ENCODE measurements at places on chromosomes 2 and 18. TPM values are rescaled to one million over a fixed set of nuclear protein-coding genes. Genes with fewer than 3 reads are reported as not detected.

GRCh38 chr2:214358506-214358905, 52.3 kb upstream of the VWC2L start:
- no peak overlapping the region for H3K27ac ChIP-seq
- no peaks in the 10 kb centered on the region for H3K4me1 ChIP-seq
- H3K4me3 ChIP-seq, result no peak overlapping the region
- no peaks in the 10 kb centered on the region for H3K27me3 ChIP-seq
- no peaks in the 10 kb centered on the region for H3K36me3 ChIP-seq
- DNase-seq, result no peak

DNA sequence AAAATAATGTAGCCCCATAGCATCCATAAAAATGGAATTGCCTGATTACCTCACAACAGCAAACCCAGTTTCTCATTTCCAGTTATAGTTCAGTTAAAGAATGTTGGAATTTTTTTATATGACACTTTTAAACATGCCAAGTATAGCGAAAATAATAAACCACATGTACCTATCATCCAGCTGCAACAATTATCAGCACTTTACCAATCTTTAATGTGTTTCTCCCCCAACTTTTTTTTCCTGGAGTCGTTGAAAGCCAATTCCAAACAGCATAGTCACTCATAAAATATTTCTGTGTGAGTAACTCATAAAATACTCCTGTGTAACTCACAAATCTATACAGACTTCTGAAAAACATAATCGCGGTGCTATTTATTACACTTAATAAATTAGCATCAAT, 38.1 kb downstream of the SMAD4 start:
- H3K27me3 ChIP-seq, result no peaks in the 10 kb centered on the region
- H3K4me1 ChIP-seq, result no peaks in the 10 kb centered on the region
- no peak overlapping the region for H3K27ac ChIP-seq
- DNase-seq, result no peak

- DNase-seq, result no peak
- no peaks in the 10 kb centered on the region for H3K27me3 ChIP-seq
- no peak overlapping the region for H3K4me3 ChIP-seq
- H3K4me1 ChIP-seq, result no peaks in the 10 kb centered on the region
- no peak overlapping the region for H3K27ac ChIP-seq
- H3K36me3 ChIP-seq, result no peaks in the 10 kb centered on the region
Measured at GRCh38 chr2:28232295-28232694, 160.4 kb upstream of the FOSL2 start.

DNA sequence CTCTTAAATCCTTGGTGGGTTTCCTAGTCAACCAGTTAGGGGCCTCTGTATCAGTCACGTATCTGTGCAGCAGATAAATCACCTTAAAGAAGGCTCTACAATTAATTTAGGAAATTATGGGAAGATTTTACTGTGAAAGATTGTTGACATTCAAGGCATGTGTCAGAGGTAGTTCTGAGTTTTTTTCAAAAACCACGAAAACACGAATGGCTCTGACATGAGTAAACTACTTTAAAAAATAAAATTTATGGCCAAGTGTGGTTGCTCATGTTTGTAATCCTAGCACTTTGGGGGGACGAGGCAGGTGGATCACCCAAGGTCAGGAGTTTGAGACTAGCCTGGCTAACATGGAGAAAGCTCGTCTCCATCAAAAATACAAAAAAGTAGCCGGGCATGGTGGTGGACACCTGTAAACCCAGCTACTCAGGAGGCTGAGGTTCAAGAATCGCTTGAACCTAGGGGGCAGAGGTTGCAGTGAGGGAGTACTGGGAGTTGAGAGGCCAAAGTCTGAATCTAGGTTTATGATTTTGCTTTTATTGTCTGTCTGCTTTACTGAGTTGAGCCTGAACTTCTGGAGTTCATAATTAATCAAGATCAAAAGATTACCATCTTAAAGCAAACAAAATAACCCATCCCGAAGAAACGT, 77.1 kb downstream of the SPRED2 start:
- H3K27me3 ChIP-seq, result no peaks in the 10 kb centered on the region
- H3K4me1 ChIP-seq, result peaks cover 2% of the 10 kb centered on the region
- no peak overlapping the region for H3K4me3 ChIP-seq
- no peak for DNase-seq
- no peak overlapping the region for H3K27ac ChIP-seq

GRCh38 chr2:98012561-98012991, 16.8 kb upstream of the TMEM131 start:
- no peak overlapping the region for H3K27ac ChIP-seq
- DNase-seq, result no peak

- H3K4me1 ChIP-seq, result no peaks in the 10 kb centered on the region
- H3K27ac ChIP-seq, result no peak overlapping the region
- no peak overlapping the region for H3K4me3 ChIP-seq
- no peak for DNase-seq
- no peaks in the 10 kb centered on the region for H3K27me3 ChIP-seq
Measured at GRCh38 chr18:1294229-1294628, 389.6 kb downstream of the ADCYAP1 start.

- no peaks in the 10 kb centered on the region for H3K27me3 ChIP-seq
- H3K4me3 ChIP-seq, result no peak overlapping the region
Measured at GRCh38 chr2:151083856-151084795, 177.5 kb downstream of the RBM43 start.

DNA sequence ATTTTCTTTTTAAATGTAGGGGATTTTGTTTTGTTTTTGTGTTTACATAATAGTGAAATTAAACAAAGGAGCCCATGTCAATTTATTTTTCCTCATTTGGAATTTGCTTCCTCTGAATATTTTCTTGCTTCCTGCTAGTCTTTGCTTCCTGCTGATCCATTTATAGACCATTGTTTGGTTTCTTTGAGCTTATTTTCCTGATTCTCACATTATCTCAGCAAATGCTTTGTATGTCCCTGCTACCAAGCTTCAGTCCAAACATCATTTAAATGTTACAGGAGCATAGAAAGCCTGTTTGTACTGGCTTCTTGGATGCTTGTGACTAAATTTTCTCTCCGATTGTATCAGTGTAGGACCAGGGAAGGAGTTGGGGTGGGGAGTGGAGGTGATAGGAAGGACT, 127.3 kb upstream of the IL1R2 start:
- no peaks in the 10 kb centered on the region for H3K4me1 ChIP-seq
- no peak overlapping the region for H3K4me3 ChIP-seq
- H3K27me3 ChIP-seq, result no peaks in the 10 kb centered on the region
- peaks cover 10% of the 10 kb centered on the region for H3K36me3 ChIP-seq

GRCh38 chr2:161068670-161069069, 91.6 kb upstream of the TANK start:
- H3K4me3 ChIP-seq, result no peak overlapping the region
- H3K4me1 ChIP-seq, result no peaks in the 10 kb centered on the region
- DNase-seq, result no peak
- H3K27ac ChIP-seq, result no peak overlapping the region
- no peaks in the 10 kb centered on the region for H3K27me3 ChIP-seq
- no peaks in the 10 kb centered on the region for H3K36me3 ChIP-seq

DNA sequence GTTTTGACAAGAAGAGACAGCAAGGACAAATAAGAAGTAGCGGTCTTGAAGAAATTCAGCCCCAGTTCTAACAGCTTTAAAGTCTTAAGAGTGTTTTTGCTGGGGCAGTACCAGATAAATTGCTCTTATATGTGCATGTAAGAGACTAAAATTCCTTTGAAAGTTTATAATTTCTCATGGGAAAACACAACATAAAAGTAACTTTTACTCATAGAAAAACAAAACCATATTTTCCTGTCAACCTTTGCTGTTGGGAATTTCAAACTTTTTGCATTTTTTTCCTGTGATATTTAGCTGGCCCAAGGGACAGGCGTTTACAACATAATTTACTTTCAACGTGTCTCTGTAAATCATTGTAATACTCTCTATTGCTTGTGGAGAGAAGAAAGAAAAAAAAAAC, 767.8 kb upstream of the ZEB2 start:
- no peaks in the 10 kb centered on the region for H3K4me1 ChIP-seq
- no peak for DNase-seq
- H3K27ac ChIP-seq, result no peak overlapping the region
- no peaks in the 10 kb centered on the region for H3K27me3 ChIP-seq
- H3K36me3 ChIP-seq, result no peaks in the 10 kb centered on the region

GRCh38 chr2:15760232-15760910, 168.7 kb downstream of the DDX1 start:
- no peak for DNase-seq
- H3K36me3 ChIP-seq, result no peaks in the 10 kb centered on the region
- H3K4me1 ChIP-seq, result no peaks in the 10 kb centered on the region
- no peaks in the 10 kb centered on the region for H3K27me3 ChIP-seq
- H3K27ac ChIP-seq, result no peak overlapping the region
- H3K4me3 ChIP-seq, result no peak overlapping the region

DNA sequence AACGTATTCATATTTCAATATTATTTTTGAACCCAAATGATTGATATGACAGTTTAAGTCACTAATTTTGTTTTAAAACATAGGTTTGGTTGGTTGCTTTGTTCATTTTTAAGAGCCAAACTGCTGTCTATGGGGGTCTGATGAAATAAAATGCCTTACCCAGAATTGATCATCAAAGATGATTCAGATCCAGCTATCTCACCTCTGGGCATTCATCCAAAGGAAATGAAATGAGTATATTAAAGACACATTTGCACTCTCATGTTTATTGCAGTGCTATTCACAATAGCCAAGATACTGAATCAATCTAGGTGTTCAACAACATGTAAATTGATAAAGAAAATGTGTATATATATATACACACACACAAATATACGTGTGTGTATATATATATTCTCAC, 326.9 kb upstream of the GULP1 start:
- DNase-seq, result no peak
- H3K27ac ChIP-seq, result no peak overlapping the region
- H3K27me3 ChIP-seq, result no peaks in the 10 kb centered on the region
- no peaks in the 10 kb centered on the region for H3K36me3 ChIP-seq
- H3K4me1 ChIP-seq, result no peaks in the 10 kb centered on the region

- DNase-seq, result no peak
- no peaks in the 10 kb centered on the region for H3K36me3 ChIP-seq
- no peaks in the 10 kb centered on the region for H3K27me3 ChIP-seq
- no peak overlapping the region for H3K27ac ChIP-seq
Measured at GRCh38 chr2:60728855-60729254, 27.2 kb upstream of the PAPOLG start.

DNA sequence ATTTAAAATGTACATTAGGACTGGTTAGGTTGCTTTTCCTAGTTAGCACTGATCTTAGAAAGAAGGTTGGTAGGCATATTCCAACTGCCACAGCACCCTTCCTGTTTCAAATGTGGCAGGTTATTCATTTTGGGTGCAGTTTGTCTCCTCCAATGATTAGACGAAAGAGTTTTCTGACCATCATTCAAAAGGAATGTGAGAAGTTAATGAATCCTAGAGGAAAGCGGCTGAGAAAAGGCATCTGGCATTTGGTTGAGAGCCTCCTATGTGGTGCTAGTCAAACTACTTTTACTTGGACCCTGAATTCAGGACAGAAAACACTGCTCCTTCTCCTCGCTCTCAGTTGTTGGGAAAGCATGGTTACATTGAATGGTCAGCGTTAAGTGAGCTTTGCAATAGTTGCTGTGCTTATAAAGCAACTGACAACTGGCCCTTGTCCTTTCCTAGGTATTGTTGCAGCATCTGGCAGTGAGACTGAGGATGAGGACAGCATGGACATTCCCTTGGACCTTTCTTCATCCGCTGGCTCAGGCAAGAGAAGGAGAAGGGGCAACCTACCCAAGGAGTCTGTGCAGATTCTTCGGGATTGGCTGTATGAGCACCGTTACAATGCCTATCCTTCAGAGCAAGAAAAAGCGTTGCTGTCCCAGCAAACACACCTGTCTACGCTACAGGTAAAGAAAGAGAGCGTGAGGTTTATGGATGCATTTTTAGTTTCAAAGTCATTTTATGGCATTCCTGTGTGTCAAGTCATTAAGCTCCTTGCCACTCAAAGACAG, 6.1 kb downstream of the TGIF1 start:
- no peak for DNase-seq
- H3K4me3 ChIP-seq, result no peak overlapping the region
- no peaks in the 10 kb centered on the region for H3K27me3 ChIP-seq
- H3K4me1 ChIP-seq, result peaks cover 9% of the 10 kb centered on the region
- H3K36me3 ChIP-seq, result peaks cover 4% of the 10 kb centered on the region
- H3K27ac ChIP-seq, result no peak overlapping the region

GRCh38 chr2:16948053-16948452, 282.4 kb upstream of the CYRIA start:
- H3K4me3 ChIP-seq, result no peak overlapping the region
- no peak overlapping the region for H3K27ac ChIP-seq
- no peaks in the 10 kb centered on the region for H3K36me3 ChIP-seq
- DNase-seq, result no peak

DNA sequence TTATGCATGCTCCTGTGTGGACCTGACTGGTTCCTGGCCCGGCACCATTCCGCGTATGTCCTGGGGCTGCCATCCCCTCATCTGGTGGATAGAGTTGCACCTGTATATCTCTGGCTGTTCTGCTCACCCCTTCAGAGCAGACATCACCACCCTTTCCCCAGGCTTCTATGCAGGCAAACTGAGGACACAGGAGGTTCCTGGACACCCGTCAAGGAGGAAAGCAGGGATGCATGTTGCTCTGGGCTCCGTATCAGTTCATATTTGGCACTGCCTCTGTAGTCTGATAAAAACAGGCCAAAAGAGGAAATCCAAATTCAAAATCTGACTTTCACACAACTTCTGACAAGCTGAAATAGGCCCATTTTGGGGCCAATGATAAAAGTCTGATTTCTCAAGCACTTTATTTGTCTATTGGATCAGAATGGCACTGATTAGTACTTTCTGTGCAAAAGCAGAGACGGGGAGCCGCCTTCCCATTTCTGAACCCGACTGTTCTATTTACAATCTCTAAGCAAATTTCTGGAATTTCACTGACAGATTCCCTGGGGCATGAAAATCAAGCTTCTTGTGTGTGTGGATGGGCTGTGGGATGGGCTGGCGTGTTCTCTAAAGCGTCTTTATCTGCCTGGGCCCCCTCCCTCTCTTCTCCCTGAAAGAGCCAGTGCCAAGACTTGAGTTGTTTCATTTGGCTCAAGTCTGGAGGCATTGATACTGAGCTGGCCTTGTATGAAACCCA, 96.9 kb downstream of the SETBP1 start:
- H3K27me3 ChIP-seq, result no peaks in the 10 kb centered on the region
- H3K4me3 ChIP-seq, result no peak overlapping the region
- H3K4me1 ChIP-seq, result no peaks in the 10 kb centered on the region
- no peak for DNase-seq
- H3K27ac ChIP-seq, result no peak overlapping the region
- H3K36me3 ChIP-seq, result no peaks in the 10 kb centered on the region

The PKDCC gene
- 1.3 TPM for total RNA-seq

The SOX11 gene
- total RNA-seq, result not detected

The SLC25A12 gene
- total RNA-seq, result 14.0 TPM

The PROKR1 gene
- not detected for total RNA-seq

The RPRM gene
- not detected for total RNA-seq

The FAM136A gene
- 29.7 TPM for total RNA-seq

The TSPYL6 gene
- total RNA-seq, result not detected

All from T-cell (primary cell).